GF-D8 (cell line): ENCODE measurements at places on chromosomes 11 and 22.

DNA sequence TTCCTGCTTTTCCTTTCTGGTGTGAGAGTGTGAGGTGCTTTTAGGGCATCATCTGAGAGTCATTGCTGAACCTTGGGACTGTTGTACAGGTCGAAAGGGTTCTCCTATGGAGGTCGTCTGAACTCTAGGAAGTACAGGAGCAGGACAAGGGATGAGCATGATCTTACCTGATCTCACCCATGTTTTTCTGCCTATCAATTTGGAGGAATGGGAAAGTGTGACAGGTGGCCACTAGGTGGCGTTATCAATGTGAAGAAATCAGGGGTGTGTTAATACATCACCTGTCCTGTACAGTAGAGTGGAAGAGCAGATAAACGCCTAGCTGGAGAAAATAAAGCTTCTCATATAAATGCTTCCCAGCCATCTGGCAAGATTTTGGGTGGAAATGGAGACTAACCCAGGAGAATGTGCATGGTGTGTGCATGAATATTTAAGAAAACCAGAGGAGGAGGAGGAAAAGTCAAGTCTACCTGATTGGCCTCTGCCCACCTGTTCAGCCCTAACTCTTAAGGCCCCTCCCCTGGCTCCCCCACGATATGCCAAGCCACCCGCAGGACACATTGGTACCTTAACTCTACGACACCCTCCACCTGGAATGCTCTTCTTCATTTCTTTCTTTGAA lies 72.0 kb upstream of the NARS2 start:
- DNase-seq, result no peak

DNA sequence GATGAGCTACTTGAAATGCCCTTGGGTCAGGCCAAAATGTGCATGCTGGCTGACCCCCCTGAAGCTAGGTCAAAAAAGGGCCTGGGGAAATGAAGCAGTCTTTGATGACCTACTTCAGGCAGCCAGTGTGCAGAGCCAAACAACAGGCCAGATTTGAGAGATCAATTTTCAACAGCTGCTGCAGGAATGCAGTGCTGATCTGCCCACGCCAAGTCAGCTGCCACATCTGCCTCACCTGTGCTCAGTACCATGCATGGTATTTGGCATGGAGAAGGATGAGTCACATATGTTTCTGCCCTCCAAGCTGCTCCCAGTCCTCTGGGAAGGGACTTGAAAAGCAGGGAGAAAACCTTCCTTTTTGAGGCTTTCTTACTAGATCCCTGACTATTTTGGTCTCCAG lies 35.8 kb downstream of the MTNR1B start:
- no peak for DNase-seq

DNA sequence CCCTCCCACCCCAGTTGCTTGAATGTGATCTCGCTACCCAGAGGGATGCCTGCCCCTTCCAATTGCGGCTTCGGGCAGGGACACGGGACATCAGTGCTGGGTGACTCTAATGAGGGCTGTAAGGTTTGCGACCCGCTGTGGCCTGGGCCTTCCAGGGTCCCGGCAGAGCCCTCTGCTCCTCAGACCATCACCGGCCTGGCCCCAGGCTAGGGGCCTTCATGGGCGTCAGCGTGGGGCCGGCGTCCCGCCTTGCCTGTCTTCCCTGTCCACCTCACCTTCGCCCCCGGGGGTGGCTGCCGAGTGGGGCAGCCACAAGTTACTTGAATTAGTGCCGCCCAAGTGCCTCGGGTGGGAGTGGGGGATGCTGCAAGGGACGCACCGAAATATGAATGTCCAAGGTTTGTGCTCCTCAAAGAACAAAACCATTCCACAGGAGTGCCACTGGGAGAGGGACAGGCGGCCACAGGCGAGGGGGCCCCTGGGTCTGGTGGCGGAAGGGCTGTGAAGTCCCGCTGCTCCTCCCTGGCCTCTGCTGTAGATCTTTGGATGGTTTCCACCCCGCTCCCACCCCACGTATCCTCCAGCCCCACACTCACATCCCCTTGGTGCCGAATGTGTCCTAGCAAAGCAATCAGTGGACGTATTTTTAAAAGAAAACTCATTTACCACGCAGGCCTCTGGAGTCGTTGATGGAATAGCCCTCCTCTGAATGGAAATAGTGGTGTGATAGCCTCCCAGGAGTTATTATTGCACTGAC lies 317.1 kb downstream of the NTM start:
- DNase-seq, result no peak

DNA sequence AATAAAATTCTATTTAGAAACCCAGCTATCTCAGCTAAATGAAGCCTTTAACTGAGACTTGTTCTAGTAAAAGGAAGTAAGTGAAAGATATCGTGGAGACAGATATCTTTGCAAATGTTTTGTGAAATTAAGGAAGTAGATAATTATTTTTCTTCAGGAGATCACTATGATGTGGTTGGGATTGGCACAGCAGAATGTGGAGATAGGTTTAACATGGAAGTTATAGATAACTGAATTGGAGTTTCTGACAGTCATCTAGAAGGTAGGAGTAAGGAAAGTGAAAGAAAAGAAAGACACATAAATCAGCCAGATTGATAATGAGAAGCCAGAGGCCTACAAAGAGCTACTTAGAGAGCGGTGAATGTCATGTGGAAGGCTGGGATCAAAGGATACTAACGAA lies 4.7 kb upstream of the CASP5 start:
- DNase-seq, result peak; percentile 66

- DNase-seq, result no peak
These were observed 20.2 kb downstream of the BPIFC start for GRCh38 chr22:32444068-32444467.

GRCh38 chr11:110564676-110565356 lies 135.1 kb downstream of the FDX1 start:
- DNase-seq, result no peak

- no peak for DNase-seq
These were observed 58.1 kb upstream of the NECTIN1 start for GRCh38 chr11:119787074-119787461.

DNA sequence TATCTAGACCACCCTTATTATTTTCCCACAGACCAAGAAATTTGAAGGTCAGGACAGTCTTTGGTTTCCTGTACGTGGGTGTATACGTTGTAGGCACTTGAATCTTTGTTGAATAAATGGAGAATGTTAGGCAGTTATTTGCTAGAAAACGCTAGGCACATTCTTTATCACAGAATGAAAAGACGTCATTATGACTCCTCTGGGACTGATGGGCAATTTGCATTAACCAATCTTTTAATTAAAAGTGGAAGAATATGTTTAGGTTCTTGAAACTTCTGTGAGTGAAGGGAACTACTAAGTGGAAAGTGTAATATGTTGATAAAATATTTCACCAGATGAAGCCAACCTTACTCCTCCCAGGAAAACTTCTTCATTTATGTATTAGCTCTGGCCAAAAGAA lies 5.7 kb downstream of the CAT start:
- no peak for DNase-seq

DNA sequence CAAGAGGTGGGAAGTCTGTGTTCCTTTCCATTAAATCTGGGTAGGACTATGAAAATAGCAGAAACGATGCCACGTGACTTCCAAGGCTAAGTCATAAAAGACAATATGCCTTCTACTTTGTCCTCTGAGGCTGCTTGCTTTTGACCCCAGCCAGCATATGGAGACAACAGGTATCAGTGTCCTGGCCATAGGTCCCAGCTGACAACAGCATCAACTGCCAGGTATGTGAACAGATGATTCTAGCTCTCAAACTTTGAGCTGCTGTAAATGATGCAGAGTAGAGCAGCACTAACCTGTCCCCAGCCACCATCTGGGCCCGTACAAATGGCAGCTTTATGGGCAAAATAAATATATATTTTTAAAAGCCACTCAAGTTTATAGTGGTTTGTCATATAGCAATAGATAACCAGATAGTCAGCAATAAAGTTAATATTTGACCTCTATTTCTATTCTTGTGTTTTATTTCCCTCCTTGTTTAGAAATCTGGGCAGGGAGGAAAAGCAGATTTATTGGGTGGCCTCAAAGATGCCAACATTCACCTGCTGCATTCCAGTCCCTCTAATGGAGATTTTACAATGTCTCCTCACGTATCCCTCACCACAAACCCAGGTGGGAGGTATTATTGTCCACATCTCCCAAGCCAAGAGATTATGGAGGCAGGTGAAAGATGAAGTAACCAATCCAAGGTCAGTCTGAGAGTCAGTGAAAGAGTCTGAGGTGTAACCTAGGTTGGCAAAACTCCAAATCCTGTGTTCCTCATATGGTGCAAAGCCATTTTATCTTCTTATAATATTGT lies 209.6 kb upstream of the LARGE1 start:
- DNase-seq, result no peak

GRCh38 chr11:65456418-65456817 lies 33.8 kb downstream of the NEAT1 start:
- no peak for DNase-seq

- peak; percentile 48 for DNase-seq
These were observed 38.1 kb upstream of the POU2AF1 start for GRCh38 chr11:111417011-111417765.

GRCh38 chr11:122019908-122020694 lies 95.9 kb downstream of the BLID start:
- no peak for DNase-seq

DNA sequence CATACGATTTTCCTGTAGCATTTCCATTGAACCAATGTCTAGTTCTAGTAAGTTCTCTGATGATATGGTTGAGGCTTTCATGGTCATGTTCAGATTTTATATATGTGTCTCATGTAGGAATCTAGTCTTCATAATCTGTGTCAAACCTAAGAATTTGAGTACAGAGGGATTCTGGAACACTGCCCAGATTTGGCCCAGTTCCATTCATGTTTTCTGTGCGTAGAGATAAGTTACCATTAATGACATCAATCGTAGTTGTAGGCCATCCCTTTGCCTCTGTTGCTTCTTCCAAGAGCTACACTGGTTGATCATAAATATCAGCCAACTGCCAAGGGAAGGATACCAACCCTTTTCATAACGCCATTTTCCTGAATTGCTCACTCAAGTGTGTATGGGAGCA lies 23.3 kb downstream of the ST3GAL4 start:
- DNase-seq, result no peak

DNA sequence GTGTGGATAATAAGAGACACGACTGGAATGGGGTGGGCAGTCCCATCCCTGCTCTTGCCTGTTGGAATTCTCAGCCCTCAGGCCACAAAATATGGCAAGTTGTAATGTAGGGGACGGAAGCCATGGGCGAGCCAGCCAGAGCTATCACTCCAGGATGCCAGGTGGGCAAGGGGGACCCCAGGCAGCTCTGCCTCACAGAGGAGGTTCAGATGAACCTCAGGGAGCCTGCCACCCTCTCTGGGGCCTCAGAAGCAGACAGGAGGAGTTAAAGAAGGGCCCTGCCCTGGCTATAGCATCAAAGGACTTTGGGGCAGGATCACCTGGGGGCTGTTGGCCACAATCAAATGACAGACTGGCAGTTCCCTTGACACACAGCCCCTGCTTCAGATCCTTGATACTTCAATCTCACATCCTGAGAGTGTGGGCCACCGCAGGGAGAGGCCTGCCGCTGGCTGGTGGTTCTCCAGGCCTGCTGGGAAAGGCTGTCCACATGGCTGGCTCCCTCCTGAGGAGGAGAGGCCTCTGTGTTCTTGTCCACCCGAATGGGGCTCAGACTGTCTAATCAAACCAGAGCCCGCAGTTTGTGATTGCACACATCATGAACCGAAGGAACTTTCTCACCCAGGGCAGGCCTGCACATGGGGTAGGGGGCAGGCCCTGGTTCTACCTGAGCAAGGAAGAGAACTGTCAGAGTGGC lies 31.4 kb downstream of the IGLL1 start:
- DNase-seq, result no peak

DNA sequence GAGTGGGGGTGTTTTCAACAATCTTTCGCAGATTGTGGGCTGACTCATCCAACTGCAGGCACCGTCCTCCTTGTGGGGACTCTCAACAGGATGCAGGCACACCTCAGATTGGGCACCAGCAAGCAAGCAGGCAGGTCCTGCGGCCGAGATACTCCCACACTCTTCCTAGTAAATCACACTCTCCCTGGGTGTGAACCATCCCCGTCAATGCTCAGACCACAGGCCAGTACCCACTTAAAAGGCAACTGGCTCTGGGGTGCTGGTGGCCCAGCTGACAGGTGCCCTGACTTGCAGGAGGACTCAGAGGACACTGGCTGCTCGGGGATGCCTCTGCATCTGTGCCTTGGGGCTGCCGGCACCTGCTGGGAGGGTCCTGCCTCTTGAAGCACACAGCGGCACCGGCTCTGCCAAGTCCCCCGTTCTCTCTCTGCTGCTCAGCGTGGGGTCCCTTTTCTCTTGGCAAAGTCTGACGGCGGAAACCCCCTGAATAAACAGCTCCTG lies 282.5 kb downstream of the CTTN start:
- no peak for DNase-seq

GRCh38 chr11:19729141-19729540 lies 16.5 kb downstream of the NAV2 start:
- DNase-seq, result no peak

GRCh38 chr11:27658535-27659236 lies 41.6 kb downstream of the BDNF start:
- no peak for DNase-seq

DNA sequence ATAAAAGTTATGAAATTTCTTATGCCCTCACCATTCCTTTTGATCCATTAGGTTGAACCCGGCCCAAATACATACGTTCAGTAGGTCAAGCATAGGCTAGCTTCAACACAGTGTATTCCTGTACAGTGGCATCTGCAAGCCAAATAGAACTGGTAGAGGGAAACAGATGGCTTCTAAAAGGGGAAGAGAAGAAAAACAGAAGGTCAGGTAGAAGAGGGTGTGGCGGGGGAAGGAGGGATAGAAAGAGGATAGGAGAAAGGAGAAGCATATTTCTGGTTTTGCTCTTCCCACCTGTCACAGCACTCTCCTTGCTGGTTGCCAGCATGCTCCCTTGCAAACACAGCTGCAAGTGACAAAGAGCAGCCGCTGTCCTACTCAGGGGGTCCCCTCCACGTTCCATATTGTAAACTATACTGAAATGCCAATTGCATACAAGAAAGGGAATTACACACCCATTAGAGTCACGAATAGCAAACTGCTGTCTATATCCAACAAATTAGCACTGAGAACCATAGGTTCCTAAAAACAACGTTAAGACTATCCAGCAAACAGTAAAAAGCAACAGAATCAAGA lies 71.8 kb downstream of the PHF21A start:
- DNase-seq, result peak; percentile 5

DNA sequence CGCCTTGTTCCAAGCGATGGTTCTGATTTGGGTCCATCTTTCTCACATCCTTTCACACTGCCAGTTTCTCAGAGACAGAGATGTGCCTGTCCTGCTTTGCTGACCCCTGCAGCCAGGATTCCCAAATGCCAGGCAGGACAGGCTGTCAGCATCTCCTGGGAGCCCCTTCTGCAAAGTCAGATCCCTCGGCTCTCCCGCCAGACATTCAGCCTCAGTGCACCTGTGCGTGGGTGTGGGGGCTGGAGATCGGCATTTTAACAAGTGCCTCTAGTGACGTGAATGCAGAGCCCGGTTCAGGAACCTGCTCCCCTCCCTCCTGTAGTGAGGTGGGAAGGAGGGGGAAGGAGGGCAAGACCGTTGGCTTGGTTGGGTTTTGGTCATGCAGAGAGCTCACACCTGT lies 108.9 kb upstream of the FGF3 start:
- DNase-seq, result no peak

GRCh38 chr11:12377106-12377823 lies at the start of gene PARVA:
TSS of gene PARVA (plus strand) at chr11:12377571. CDS start at chr11:12377648, 77 bp downstream.
- DNase-seq, result no peak

- DNase-seq, result peak; percentile 2
These were observed 6.7 kb downstream of the RNF141 start for GRCh38 chr11:10534316-10534715.
